ENCODE measurements at places on chromosomes 5 and 9.

DNA sequence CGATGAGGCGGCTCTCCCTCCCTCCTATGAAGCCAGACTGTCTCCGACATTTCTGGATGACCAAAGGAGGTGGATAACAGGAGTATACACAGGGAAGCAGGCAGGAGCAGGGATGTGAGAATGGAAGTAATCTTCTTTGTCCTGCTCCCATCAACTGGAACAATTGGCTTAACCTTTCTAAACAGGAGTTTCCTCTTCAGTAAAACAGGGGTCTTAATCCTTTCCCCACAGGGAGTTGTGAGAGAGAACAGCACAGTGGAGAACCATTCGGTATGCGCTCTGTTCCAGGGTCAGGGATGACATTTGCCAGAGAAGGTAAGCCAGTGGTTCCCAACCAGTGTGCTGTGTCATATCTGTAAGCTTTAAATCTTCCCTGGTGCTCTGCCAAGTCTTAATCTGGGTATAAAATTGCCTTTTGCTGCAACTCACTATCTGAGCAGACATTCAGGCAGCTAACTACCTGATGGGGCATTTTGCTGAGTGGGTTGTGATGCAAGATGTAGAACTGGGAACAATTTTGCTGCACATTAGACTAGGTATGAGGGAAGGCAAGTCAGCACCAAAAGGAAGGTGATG, 294.8 kb upstream of the KIF2A start:
- DNase-seq: no peak

- no peak for DNase-seq
These were observed 537.1 kb upstream of the ST8SIA4 start for GRCh38 chr5:101440173-101440572.

DNA sequence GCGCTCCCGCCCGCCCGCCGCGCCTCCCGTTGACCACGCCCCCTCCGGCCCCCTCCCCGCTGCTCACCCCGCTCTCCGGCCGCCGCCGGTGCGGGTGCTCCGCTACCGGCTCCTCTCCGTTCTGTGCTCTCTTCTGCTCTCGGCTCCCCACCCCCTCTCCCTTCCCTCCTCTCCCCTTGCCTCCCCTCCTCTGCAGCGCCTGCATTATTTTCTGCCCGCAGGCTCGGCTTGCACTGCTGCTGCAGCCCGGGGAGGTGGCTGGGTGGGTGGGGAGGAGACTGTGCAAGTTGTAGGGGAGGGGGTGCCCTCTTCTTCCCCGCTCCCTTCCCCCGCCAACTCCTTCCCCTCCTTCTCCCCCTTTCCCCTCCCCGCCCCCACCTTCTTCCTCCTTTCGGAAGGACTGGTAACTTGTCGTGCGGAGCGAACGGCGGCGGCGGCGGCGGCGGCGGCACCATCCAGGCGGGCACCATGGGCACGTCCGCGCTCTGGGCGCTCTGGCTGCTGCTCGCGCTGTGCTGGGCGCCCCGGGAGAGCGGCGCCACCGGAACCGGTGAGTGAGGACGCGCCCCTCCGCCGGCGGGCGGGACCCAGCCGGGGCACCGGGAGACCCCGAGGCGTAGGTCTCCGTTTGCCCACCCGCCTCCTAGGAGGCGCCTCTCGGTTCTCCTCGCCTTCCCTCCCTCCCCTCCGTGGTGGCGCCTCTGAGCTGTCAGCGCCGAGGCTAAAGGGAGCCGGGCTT, at the start of gene VLDLR:
VLDLR (plus strand) TSS at position 66 of the 739 bp plus-strand sequence; CDS start at position 469, 403 bp downstream.
- DNase-seq: no peak

DNA sequence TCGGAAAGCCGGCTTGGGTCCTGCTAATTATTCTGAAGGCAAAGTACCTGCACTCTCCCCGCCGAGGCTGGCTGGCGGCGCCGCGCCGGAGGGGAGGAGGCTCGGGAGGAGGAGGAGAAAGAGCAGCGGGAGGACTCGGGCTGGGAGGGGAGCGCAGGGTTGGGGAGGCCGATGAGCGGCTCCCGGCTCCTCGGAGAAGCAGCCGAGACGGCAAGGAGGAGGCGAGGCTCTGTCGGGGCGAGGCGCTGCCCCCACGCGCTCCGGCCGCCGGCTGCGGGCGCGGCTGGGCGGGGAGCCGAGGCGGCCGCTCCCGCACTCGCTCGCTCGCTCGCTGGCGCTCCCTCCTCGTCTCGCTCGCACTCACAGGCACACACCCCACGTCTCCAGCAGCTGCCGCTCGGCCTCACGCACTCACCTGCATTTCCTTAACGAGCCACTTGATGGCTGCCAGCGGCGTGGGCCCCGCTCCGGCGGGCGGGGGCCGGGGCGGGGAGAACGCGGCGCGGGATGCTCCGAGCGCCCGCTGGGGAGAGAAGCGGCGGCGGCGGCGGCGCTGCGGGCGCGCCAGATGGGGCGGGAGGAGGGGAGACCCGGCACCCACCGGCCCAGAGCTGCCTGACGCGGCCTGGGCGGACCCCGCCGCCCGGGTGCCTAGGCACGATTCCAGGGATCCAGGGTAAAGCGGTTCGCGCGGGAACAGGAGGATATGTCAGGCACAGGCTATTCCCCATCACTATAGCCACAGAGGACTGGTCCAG, at the start of gene PTPRD:
PTPRD (minus strand) TSS at position 362 of the 758 bp plus-strand sequence.
- DNase-seq: no peak

GRCh38 chr9:107422189-107423185, 67.1 kb downstream of the KLF4 start:
- peak; percentile 16 for DNase-seq

GRCh38 chr9:113992276-113992951, 85.7 kb downstream of the AMBP start:
- no peak for DNase-seq

DNA sequence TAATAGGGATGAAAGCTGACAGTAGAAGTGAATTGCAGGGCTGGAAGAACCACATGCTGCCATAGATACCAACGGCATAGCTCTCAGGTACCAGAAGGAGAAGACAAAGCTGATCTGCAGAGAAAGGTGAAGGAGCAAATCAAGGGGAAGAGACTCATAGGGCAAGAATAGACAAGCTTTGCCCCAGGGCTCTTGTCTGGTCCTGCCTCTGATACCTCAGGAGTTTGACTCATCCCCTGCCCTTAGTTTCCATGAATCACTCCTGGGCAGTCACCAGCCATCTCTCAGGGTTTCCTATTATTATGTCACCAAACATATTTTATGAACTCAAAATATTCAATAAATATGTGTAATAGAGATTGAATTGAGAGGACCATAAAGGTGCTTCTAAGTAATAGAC, 800.9 kb downstream of the DNAH5 start:
- no peak for DNase-seq

DNA sequence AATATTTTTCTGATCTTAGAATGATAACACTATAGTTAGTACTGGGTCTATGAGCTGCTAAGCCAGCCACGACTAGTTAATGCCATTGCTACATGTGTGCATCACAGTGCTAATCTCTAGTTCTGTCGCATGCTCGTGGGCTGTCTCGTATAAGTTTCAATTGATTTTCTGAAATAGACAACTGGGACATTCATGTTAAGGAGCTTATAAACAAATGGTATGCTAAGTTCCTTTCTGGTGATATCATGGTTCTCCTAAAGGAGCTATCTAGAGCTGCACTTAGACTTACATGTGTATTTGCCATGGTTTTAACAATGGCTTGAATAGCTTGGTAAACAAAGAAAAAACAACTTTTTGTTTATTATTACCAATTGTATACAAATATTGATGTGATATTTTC, 46.2 kb downstream of the F2RL2 start:
- DNase-seq: no peak

DNA sequence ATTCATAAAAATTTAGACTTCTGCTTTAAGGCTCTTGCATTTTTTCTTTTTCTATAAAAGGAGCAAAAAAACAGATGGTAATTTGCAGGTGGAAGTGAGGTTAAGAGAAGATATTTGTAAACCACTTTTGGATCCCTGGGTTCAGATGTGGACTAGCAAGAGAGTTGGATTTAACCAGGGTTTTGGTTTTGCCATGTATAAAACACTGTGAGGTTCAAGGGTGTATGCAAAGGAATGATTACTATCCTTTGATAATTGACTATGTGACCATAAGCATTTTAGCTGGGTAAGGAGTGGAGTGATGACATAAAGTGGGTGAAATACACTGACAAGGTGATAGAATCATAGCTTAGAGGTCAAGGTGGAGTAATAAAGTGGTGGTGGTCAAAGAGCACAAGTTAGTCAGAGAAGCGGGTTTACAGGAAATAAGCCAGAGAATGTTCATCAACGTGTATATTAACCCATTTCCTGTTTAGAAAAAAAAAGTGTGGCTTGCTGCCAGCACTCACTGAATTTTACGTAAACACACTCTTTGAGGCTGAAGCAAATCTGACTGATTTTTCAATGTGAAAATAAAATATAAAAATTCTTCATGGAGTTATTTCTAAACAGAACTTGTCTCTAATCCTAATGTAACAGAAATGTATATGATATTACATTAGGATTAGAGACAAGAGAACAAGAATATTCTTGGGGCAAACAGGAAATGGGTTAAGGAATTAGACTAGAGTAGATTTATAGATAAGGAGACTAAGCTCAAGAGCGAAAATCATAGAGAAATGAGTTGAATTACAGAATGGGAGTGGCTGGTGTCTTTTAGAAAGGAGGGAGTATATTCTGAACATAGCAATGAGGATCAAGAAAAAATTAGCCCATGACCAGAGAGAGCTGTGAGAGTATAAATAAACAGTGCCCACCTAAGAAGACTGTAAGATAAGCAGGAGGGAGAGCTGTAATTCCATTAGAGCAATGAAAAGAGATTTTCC, 74.5 kb downstream of the CDKN2A start:
- DNase-seq: peak; percentile 80

GRCh38 chr5:143635146-143635752, 176.7 kb upstream of the HMHB1 start:
- no peak for DNase-seq

DNA sequence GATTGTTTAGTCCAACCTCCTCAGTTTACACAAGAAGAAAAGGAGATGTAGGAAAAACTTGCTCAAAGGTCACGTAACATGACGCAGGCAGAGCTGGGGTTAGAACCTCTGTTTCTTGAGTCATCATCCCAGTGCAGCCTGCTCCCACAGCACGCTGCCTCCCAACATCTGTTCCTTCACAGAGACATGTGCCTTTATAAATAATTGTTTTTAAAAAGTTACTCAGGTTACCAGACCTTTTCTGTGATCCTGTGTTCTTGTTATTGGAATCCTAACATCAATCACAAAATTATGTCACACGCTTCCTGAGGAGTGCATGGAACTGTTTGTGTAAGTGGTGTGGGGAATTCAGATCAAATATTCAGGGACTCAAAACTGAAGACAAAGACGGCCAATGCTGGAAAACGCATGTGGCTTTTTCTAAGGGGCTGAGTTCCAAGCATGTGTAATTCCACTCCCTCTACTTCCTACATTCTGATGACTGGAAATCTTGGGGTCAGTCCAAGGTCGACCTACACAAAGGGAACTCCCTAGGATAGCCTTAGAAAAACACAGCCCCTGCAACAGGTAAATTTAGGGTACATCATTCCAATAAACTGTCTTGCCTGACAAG, 184.3 kb downstream of the TSSK1B start:
- DNase-seq: peak; percentile 92

GRCh38 chr5:72096602-72097188, 10.6 kb upstream of the MAP1B start:
- DNase-seq: no peak

- no peak for DNase-seq
These were observed 156.4 kb downstream of the CWC27 start for GRCh38 chr5:64925123-64925522.

DNA sequence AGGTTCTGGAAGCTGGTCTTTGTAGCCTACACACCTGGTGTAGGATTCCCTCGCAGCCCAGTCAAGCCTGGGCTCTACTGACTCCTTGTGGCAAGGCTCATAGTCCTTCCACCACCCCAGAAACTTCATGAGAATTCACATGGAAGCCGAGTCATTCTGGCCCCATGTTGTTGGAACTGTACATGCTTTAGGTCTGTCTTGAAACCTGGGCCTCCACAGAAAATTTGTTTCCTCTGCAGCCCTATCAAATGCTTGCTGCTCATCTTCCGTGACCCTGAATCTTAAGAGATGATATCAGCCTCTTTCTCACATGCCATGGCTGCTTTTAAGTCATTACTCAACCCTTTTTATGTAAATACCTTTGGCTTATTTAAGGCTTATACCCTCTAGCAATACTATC, 113.4 kb upstream of the GRHPR start:
- DNase-seq: no peak

DNA sequence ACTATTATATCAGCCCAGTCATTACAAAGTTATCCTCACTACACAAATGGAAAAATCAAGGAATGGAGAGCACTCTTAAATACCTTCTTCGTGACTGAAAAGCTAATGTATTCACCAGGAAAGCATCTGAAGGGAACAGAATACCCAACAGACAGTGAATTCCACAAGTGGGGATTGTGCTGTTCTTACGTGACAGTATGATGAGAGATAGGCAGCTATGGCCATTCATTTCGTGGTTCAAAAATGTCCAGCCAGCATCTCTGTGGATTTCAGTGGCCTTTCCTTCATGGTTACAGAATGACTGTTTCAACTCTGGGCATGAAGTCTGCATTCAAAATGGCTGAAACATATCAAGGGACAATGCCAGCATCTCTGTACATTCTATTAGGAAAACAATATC, 323.8 kb downstream of the PRELID2 start:
- no peak for DNase-seq

DNA sequence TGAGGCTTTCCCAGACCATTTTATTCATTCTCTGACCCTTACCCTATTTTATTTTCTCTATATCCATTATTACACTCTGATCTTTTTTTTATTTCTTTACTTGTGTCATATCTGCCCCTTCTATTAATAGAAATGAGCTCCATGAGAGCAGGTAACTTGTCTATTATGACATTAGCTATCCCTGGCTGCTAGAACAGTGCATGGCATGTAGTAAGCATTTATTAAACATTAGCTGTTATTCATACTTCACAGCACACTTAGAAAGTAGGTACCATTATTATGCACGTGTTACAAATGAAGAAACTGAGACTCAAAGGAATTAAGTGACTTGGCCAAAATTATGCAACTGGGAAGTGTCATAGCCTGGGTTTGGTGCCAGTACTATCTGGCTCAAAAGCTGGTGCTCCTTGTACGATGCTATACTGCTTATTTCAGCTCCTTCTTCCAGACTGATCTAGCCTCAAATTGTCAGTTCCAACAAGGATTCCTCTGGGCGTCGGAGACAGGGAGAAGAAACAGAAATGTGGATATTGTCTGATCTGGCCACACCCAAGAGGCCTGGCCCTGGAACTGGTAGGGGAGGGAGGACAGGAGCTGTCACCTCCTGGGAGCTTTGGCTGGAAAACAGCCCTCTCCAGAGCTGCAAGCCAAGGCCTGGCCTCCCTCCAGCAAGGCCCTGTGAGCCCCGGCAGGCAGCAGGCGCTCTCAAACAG, 10.8 kb upstream of the NIPAL4 start:
- DNase-seq: no peak

GRCh38 chr5:150641824-150642566, 1.5 kb downstream of the SYNPO start:
- no peak for DNase-seq
